Eye (tissue), 1 donor: ENCODE measurements at places on chromosomes 3 and 15.

GRCh38 chr15:59005579-59005978 is 18.1 kb downstream of the RNF111 start:
- DNase-seq = no peak

DNA sequence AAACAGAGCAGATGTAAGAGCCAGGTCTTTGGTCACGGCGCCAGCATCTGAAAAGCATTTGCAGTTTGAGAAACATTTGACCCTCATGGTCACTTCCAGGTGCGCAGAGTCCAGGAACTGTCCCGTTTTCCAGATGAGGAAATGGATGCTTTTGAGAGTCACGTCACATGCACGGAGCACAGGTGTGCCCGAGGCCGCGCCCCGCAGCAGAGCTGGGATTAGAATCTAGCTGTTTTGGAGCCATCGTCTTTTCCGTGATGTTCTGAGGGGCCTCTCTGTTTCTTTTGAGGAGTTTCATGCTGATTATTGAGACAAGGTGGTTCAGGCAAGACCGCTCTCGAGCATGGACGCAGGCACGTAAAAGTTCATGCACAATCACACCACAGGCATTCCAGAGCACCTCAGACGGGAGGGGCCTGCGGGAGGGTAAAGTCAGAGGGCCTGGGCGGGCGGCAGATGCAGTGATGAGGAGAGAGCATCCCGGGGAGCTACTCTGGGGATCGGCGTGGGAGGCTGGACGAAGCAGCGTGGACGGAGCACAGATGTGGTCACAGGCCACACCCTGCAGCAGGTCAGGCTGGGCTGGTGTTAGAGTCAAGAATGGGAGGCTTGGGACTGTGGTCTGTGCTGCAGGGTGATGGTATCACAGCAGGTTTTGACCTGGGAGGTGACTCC is 139.2 kb upstream of the MEF2A start:
- DNase-seq = no peak

DNA sequence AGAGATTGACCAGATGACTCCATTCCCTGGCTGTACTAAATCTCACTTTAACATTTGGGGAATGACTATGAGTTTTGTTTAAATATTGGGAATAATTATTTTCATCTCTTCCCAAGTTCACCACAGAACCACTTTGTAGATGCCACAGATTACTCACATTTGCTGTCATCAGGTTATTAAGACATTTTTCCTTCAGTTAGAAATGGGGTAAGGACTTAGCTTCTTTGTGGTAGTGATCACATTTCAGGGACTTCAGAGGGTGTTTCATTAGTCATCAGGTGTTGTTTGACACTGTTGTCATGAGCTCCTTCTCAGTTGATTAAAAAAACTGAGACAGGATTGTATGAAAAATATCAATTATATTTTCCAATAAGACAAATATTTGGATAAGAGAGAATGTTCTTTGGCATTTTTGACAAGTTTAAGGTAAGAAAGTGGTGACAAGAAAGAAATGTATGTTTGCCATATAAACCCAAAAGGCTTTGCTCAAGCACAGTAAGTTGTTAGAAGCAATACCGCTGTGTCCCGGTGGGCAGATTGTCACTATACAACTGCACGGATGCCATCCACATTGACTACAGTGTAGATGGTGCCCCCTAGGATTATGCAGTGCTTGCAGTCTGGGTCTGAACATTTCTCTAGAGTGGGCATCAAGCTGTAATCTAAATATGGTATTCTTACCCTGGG is 22.3 kb downstream of the FBXL2 start:
- no peak for DNase-seq

DNA sequence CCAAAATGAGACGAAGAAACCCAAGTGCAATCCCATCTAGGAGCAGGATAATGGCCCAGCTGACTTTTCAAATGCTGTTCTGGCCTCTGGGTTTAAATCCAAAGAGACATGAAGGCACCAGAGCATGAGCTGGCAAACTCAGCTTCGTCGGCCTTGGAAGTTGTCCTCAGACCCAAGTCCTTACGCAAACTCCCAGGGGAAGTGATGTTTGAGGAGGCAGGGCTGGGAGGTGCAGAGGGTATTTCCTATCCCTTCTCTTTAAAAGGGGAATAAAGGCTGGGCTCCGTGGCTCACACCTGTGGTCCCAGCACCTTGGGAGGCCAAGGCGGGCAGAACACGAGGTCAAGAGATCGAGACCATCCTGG is 68.9 kb upstream of the HERC1 start:
- DNase-seq = no peak

DNA sequence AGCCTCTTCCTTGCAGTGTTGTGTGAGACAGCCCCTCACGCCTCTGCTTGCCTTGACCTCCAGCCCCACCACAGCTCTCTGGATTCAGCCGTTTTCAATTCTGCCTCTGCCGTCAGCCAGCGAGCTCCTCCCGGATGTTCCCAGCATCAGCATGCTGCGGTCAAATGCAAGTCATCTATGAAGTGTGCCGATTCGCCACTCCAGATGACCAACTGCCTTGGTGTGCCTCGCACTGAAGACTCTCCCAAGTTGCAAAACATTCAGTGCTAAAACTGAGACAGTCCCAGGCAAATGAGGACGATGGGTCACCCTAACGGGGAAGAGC is 30.6 kb upstream of the RASA2 start:
- DNase-seq = no peak

DNA sequence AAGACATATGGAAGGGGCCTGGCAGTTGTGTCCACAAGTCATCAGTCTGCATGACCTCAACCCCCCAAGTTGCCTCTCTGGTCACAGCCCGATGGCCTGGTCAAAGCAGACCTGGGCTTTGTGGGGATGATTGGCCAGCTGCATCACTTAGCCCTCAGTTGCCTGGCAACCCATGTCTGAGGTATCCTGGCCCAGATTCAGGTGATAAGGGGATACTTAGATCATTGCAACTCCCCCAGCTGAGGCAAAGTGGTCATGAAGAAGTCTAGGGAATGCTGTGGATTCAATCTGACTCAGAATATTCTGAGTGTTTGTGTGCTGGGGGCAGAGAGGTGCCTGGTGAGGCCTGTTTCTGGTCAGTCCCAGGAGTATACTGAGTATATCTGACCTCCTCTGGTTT is 5.0 kb downstream of the GPR156 start:
- peak; percentile 4 for DNase-seq

DNA sequence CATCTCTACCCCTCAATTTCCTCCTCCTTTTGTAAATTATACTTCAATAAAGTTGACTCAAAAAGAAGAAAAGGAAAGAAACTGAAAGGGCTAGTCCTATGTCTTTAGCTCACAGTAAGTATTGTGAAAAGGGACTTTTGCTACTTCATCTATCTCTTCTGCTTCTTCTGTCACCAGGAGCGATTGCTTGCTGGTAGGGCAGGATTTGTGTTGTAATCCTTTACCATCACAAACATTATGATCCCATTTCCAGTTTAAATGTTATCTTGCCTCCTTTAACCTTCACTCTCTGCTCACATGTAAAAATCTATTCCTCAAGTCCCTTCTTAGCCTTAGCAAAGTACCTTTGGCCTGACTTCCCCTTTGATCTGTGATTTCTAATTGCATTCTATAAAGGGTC is 537.1 kb downstream of the AGBL1 start:
- DNase-seq = no peak

DNA sequence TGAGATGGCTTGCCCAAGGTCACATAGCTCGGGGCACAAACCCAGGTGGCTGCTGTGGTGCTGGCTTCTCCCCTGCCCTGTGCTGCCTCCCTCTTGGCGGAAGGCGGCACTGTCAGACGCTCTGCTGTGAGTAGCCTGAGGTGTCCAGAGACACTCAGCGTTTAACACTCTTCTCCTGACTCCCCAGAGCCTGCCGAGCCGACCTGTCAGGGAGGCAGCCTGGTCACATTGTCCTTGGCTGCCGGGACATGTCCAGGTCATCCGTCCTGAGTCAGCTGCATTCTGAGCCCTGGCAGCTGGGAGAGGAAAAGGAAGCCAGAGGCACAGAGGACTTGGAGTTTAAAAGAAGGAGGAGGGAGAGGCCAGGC is 4.7 kb downstream of the LMAN1L start:
- DNase-seq = peak; percentile 51

GRCh38 chr3:101638261-101638745 is 38.6 kb downstream of the ZBTB11 start:
- DNase-seq = no peak

GRCh38 chr15:81038975-81039607 is 38.4 kb downstream of the TLNRD1 start:
- no peak for DNase-seq

- no peak for DNase-seq
Observed at GRCh38 chr15:39028069-39028468, 463.5 kb upstream of the RASGRP1 start.

- peak; percentile 35 for DNase-seq
Observed at GRCh38 chr3:178847190-178847589, 224.4 kb downstream of the ZMAT3 start.

GRCh38 chr15:89448825-89449224 is 47.6 kb downstream of the RHCG start:
- peak; percentile 32 for DNase-seq

- DNase-seq = no peak
Observed at GRCh38 chr3:32239307-32240158, 1.1 kb downstream of the CMTM8 start.

GRCh38 chr3:114060906-114061655 is 4.5 kb downstream of the QTRT2 start:
- no peak for DNase-seq

GRCh38 chr3:114848082-114848481 is 299.0 kb downstream of the ZBTB20 start:
- no peak for DNase-seq

GRCh38 chr15:42152921-42153698 is 3.3 kb downstream of the PLA2G4F start:
- no peak for DNase-seq

DNA sequence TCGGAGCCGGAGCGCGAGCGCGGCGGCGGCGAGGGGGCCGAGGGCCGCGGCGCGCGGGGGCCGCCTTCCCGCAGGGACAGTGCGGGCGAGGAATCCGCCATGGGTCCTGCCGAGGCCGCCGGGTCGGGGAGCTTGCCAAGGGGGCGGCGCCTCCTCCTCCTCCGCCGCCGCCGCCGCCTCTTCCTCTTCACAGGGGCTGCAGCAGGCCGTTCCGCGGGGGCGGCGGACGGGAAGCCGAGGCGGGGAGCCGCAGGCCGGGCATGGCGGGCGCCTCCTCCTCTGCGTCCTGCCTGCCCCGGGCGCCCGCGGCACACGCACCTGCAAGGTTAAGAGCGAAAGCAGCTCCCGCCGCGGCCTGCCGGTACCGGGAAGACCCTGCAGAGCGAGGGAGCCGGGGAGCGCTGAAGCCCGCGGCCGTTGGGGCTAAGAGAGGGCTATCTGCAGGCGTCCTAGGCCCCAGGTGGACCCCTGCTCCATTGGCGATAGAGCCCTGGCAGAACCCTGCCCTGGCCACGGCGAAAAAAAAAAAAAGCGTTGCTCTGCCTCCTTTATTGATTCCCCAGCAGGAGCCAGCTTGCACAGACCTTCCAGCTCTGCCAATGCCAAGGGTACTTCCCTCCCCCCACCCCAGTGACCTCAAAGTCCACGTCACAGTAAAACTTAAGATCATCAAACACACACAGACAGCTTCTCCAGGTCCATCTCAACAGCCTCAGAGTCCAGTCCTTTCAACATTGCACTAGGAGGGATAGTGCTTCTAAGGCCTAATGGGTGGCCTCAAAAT is at the start of gene LYSMD2:
Gene LYSMD2, minus strand, starts transcription at position 134 of the 784 bp plus-strand sequence. Its CDS starts 33 bp downstream, at position 101.
- peak; percentile 75 for DNase-seq

DNA sequence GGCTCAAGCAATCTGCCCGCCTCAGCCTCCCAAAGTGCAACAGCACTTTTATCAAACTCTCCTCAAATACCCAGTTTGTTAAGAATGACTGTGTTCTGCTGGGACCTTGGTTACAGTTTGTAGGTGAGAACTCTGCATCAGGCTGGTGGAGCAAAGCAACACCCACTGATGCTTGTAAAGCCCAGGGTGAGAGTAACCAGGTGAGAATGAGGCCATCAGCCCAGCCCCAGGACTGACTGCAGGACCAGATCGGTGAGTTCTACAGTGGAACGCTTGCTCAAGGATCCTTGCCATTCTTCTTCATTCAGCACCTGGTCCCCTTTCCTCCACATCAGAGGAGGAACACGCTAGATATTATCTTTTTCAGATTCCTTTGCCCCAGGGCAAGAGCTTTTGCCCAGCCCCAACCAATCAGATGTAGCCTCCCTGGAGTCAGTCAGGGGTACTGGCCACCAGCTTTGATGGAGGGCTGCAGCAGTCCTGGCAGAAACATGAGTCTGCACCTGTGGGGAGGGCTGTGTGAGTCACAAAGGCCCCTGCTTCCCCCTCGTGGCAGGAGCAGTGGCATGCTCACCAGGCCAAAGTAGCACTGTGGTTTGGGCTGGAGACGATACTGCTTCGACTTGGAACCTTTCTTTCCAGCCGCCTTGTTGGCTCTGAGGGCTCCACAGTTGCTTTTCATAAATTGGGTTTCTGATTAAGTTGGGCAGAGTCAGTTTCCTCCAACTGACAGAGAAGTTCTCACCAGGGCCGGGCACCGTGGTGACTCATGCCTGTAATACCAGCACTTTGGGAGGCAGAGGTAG is 3.5 kb upstream of the SHISA5 start:
- peak; percentile 61 for DNase-seq

DNA sequence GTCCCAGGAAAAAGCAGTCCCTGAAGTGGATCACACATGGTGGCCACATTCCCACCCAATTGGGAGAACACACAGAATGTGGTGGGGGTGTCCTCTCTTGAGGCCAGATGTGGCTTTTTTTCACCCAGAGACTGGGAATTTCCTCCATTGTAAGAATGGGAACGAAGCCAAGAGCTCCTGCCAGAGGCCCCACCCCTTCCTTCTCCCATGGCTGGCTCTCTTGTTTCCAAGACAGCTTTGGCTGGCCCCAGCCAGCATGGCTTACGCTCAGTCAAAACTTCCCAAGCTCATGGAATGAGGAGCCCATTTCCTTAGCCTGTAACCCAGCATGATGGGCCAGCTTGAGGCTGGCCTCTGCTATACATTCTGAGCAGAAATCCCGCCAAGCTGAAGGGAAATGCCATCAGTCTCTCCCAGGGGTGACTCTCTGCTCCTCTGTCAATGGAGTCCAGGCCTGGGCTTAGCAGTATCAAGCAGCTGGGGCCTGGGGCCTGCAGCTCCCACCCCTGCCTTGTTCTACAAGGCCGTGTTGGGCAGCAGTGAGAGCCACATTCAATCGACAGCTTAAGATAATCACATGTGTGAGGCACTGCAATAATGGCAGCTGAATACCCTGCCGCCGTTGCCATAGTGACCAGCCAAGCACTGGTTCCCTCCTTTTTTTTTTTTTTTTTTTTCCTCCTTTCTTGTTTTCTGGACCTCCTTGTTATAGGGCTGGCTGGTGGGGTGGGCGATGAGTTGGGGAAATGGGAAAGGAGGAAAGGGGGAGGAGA is 142.4 kb downstream of the EPHB1 start:
- DNase-seq = peak; percentile 88

DNA sequence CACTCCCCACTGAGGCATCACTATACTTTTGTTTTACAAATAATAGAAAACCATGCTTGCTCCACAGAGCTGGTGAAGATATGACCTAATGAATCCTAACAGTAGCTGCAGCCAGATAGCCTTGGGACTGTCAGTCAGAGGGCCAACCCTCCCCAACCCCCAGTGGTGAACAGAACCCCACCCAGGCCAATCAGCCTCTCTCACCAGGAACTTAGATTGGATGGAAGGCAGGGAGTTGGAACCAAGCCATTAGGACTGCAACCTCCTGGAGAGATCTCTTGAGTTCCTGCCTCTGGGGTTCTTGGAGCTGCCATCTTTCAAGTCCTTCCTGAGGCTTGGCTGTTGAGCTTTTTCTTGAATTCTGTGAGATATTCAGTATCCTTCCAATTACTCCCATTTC is 3.0 kb upstream of the MRPS22 start:
- no peak for DNase-seq

- no peak for DNase-seq
Observed at GRCh38 chr3:95154766-95155165, 1091.9 kb downstream of the NSUN3 start.
